Brain (organoid and tissue), 16 donors: ENCODE measurements at places on chromosomes 7 and 10.

DNA sequence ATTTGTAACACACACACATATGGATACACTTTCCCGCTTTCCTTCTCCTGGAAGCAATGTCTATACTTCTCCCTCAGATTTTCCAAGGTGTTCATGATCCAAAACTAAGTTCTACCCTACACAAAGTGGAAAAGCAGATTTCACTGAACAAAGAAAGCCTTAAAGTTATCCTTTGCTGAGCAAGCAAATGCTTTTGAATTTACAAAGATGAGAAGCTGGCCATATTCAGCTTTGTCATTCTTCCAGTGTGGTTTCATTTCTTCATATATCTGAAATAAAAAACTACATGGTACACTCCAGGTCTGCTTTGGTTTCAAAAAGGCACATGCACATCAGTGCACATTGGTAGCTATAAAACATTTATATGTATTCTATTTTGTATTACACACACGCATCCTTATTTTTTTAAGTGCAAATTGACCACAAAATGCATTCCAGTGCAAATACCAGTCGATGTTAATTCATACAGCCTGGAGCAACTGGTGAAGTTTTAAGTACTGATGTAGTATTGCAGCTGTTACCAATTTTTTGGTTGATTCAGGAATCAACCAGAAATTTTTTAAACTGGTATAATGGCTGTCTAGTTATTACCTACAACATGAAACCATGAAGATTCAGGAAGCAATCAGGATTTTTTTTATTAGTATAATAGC lies 65.5 kb upstream of the SRPK2 start:
- no peak for DNase-seq

- no peak for DNase-seq
Observed at GRCh38 chr7:42964293-42964692, 32.1 kb downstream of the MRPL32 start.

- no peak for DNase-seq
Observed at GRCh38 chr10:124074501-124075109, 18.8 kb downstream of the CHST15 start.

DNA sequence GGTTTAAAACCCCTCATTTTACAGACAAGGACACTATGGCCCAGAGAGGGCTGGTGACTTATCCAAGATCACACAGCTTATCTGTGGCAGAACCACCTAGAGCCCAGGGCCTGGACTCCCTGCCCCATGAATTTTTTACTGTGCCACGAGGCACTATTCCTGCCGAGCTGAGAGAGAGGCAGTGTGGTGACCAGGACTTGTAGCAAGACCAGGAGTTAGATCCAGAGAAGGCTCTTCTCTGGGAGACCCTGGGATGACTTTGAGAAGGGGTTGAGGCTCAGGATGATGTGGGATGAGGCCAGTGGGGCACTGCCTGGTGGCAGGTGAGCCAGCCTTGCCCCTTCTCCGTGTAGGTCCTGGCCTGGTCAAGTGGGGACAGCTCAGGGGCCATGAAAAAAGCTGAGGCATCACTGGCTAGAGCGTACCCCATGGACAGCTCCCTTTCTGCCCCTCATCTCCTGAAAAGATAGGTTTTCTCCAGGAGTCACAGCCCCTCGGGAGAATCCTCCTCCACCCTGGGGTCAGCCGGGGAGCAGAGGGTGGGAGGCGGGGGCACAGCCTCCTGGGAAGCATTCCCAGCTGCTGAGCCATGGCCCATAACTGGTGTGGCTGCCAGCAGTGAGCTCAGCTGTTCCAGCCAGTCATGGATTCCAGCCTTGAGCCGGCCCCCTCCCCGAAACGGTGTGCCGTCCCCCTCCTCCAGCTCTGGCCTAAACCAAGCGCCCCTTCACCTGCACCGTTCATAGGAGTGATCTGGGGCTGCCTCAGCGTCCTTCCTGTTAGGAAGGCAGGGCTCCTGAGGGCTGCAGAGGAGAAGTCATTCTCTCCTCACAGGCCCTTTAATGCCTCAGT lies 5.8 kb downstream of the FLNC start:
- DNase-seq: no peak

DNA sequence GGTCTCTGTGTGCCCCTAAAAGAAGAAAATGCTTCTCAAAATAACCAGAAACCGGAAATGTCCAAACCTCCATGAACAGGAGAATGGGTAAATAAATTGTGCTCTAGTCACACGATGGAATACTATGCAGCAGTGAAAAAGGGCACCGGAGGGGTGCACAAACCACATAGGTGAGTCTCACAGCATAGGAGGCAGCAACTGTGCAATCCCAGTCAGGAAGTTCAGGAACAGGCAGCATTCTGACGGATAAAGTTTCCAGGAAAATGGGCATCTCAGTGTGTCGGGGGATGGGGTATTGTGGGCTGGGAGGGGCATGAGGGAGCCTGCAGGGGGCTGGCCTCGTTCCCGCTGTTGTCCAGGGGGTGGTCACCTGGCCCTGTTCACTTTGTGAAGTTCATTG lies 63.1 kb downstream of the MICALL2 start:
- no peak for DNase-seq

DNA sequence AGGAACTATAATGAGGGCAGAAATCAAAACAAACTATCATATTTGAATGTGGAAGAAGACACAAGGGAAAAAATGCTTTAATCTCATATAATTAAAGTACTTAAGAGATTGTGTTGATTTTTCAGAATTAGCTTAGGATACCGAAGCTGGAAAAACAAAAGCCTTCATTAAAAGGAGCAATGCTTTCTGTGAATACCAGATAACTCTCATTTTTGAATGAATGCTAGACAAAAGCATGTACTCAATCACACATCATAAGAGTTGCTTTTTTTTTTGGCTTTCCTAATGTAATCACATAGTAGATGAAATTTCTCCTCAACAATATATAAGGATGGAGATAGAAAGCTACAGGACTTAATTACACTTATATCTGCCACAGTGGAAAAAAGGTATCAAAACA lies 43.3 kb downstream of the CADPS2 start:
- no peak for DNase-seq

DNA sequence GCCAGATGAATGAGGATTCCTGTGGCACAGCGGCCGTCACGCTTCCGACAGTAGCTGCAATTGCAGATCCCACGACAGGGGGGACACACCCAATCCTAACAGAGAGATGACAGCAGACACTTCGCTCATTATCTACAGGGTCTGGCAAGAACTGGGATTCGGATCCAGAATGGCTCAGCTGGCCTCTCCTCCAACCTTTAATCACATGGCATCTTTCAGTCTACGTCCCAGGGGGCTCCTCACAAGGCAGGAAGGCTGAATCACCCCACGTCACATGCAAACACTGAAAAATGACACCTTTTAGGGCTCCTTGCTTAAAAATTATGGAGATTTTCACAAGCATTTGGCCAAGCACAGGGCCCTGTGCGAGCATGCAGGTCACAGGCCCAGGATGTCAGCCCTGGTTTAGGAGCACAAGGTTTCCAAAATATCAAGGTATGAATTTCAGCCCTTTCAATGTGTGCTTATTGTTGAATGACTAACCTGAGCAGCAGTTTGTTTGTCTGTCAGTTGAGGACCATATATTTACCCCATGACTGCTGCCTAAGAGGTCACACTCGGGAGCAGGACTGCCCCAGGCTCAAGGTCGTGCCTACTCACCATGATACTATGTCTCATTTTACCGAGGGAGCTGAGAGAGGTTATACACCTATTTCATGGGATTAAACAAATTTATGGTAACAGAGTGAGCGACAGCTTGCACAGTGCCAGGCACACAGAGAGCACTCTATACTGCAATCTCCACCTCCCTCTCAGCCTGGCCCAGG lies 42.5 kb downstream of the CDCA7L start:
- DNase-seq: no peak

DNA sequence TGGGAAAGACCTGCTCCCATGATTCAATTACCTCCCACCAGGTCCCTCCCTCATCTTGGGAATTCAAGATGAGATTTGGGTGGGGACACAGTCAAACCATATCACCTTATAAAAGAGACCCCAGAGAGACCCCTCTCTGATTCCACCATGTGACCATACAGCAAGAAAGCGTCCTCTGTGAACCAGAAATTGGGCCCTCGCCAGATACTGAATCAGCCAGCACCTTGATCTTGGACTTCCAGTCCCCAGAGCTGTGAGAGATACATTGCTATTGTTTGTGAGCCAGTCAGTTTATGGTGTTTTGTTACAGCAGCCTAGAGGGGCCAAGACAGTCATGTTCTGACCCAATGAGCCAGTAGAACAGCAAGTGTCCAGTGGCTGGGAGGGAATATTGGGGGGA lies 232.6 kb downstream of the PAXIP1 start:
- no peak for DNase-seq

GRCh38 chr7:40833191-40833887 lies 698.5 kb downstream of the SUGCT start:
- DNase-seq: no peak

DNA sequence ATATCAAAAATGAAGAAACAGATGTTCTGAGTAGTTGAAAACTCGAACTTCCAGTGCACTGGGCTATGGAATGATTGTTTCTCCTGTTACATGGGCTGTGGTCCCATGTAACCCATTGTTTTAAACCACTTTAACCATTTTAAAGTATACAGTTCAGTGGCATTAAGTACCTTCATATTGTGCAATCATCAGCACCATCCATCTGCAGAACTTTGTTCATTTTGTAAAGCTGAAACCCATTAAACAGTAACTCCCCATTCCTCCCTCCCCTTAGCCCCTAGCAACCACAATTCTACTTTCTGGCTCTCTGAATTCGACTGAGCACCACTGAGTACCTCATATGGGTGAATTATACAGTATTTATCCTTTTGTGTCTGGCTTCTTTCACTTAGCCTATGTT lies 217.4 kb downstream of the LRMDA start:
- DNase-seq: no peak

- DNase-seq: no peak
Observed at GRCh38 chr7:149727053-149727898, 46.1 kb downstream of the ZNF467 start.

DNA sequence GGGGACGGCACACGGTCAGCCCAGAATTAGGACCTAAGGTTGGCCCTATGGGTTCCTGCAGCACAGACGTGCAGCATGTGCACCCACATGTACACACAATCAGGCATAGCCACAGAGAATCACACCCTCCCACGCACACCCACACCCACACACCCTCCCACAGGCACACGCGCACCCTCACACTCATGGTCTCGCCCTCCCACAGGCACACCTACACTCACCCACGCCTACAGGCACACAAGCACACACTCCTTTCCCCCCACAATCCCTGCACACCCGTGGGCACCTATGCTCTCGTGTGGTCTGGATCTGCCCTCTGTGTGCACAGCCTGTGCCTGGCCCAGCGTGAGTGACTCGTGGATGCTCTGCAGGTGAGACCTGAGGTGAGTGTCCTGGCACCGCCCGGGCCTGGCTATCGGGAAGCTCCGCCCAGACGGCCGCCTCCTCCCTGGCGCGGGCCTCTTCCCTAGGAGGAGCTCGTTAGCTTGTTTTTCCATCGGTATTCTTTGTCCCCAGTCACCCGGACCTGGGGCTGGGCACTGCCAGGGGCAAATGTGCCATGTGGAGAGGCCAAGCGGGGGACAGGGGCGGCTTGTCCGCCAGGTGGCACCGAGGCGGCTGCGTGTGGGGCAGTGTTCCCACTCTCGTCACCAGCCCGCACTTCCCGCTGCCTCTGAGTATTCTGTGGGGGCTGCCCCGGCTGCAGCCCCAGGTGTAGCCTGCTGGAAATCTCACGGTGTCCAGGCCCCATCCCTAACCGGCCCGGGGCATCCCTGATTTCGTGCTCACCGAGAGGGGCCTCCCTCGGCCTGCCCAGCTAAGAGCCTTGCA lies 110.2 kb upstream of the FAM20C start:
- no peak for DNase-seq

DNA sequence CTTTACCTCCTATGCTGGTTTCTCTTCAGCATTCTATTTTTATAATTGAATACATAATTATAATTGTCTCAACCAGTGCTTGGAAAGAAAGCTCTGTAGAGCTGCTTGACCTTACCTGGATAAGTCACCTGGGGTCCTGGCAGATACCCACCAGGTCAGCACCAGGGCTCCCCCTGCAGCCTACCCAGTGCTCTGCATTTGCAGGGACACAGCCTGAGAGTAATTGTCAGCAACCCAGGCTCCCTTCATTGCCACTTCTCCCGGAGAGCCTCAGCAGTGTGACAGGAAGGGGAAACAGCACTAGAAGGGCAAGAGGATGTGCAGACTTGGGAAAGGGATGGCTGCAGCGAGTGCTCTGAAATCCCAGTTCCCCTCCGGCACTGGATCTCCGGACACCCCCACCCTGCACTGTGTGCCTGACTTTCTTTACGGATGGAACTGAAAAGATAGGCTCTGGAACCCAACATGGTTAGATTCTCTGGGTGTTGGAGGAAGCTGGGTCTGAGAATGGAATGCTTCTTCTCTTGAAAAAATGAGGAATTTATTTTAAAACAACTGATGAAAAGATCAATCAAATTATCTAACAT lies 11.4 kb upstream of the PAX4 start:
- no peak for DNase-seq

DNA sequence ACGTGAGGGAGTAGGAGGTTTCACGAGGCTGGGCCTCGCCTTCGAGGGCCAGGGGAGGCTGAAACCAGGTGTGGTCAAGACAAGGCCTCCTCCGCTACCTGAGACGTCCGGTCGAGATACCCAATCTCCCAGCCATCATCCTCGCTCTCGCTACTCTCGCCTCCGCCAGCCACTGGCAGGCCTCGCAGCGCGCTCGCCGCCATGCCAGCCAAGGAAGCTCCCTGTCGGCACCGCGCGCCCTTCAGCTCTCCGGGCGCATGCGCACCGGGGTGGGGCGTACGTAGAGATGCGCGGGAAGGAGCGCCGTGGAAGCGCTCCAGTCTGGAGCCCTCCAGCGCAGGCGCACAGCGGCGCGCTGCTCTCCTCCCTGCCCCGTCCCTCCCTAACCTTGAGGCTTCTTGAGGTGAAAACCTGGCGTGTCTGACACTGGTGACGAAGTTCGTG lies at the start of gene ASZ1:
Gene ASZ1, minus strand, starts transcription at position 236 of the 444 bp plus-strand sequence. Its CDS starts 33 bp downstream, at position 203.
- no peak for DNase-seq

GRCh38 chr7:157513162-157513621 lies 176.4 kb downstream of the DNAJB6 start:
- no peak for DNase-seq

DNA sequence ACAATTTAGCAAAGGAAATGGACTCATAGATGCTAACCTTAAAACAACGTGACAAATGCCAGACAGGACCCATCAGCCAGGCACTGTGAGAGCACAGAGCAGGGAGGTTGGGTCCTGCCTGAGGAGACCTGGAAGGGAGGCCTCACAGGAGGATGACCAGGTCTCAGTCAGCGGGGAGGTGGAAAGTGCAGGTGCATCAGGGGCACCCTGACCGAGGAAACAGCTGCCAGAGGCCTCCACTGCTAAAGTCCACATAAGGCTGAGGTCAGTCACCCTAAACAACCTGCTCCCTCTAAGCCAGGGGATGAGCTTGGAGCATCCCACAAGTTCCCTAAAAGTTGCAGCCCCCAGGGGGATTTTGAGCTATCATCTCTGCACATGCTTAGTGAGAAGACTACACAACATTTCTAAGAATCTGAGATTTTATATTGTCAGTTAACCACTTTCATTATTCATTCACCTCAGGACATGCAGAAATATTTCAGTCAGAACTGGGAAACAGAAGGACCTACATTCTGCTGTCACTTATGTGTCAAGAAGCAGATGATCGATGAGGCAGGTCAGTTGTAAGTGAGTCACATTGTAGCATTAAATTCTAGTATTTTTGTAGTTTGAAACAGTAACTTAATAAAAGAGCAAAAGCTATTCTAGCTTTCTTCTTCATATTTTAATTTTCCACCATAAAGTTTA lies 157.6 kb upstream of the LANCL2 start:
- DNase-seq: no peak
